Activated naive CD4-positive, alpha-beta T cell treated with Interleukin-2 at 50 U/mL for 16 hours (primary cell): ENCODE measurements at places on chromosomes 3 and 15.

GRCh38 chr15:80697075-80697685 lies 2.1 kb downstream of the ABHD17C start:
- DNase-seq = no peak

DNA sequence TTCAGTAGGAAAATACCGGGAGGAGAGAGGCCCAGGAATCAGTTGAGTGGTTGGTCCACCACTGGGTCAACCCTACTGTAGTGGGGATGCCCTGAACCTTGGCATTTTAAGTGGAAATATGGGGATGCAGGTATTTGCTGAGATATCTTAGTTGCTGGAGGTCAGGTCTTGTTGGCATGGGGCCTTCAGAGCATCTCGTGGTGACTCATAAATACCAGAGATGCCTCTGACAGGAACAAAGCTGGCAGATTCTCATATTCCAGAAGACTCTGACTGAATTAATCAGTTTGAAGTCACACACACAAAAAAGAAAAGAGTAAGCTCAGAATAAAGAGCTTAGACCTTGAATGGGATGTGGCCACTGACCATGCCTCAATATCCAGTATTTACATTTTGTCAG lies 91.6 kb downstream of the CACNA2D3 start:
- DNase-seq = no peak

GRCh38 chr3:42492508-42493080 lies 9.8 kb upstream of the VIPR1 start:
- no peak for DNase-seq

GRCh38 chr3:58202917-58203360 lies 7.8 kb downstream of the DNASE1L3 start:
- no peak for DNase-seq

DNA sequence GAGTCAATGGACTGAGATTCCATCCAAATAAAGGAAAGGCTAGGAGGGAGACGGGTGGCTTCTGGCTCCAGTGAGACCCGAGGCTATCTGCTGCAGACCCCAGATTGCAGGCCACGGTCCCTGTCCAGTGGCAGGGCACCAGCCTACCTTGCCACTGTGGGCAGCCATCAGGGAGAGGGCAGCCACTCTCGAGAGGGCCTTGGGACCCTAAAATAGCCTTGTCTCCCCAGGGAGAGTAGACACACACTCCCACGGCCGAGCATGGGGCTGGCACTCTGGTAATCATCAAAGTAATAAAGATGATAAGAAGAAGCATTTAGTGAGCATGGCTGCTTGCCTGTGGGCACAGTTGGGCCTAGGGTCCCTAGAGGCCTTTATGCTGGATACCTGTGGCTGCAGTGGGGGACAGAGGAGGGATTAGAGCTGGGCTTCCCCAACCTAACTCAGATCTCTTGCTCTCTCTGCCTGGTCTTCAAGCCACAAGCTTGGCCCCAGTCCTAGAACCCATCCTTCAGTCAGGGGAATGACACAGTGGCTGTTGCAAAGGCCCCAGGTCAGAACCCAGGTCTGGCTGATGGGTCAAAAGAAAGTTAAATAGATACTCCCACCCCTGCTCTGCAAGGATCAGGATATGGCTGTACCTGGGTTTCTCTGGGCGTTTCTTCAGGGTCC lies 9.2 kb upstream of the VIPR1 start:
- DNase-seq = no peak

- DNase-seq = no peak
Measured at GRCh38 chr3:48798998-48799397, 48.7 kb downstream of the PRKAR2A start.

DNA sequence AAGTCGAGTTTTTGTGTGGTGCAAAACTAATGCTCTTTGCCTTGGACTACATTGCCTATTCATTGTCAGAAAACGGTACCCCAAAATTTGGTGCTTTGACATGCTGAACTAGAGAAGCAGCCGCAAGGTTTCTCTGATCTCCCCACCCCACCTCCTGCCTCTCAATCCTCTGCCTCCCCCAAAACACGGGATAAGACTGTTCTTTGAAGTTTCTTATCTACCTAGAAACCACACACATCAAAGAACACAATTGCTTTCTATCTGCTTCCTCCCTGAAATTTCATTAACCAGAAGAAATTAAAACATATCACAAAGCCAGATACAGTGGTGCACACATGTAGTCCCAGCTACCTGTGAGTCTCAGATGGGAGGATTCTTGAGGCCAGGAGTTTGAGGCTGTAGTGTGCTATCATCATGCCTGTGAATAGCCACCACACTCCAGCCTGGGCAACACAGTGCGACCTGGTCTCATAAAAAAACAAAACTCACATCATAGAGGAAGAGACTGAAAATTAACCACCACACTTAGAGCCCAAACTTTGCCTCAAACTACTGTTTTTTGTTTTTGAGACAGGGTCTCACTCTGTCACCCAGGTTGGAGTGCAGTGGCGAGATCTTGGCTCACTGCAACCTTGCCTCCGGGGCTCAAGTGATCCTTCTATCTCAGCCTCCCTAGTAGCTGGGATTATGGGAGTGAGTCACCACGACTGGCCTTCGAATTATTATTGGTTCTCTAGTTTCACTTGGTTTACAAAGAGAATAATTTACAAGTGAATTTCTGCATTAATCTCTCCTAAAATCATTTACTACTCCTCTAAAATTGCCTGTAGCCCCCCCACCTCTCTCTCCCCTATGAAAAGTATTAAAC lies 2.7 kb upstream of the PCNP start:
- DNase-seq = no peak

GRCh38 chr15:81792646-81793045 lies 253.2 kb downstream of the MEX3B start:
- no peak for DNase-seq

- no peak for DNase-seq
Measured at GRCh38 chr3:11494131-11494916, 149.4 kb downstream of the VGLL4 start.

DNA sequence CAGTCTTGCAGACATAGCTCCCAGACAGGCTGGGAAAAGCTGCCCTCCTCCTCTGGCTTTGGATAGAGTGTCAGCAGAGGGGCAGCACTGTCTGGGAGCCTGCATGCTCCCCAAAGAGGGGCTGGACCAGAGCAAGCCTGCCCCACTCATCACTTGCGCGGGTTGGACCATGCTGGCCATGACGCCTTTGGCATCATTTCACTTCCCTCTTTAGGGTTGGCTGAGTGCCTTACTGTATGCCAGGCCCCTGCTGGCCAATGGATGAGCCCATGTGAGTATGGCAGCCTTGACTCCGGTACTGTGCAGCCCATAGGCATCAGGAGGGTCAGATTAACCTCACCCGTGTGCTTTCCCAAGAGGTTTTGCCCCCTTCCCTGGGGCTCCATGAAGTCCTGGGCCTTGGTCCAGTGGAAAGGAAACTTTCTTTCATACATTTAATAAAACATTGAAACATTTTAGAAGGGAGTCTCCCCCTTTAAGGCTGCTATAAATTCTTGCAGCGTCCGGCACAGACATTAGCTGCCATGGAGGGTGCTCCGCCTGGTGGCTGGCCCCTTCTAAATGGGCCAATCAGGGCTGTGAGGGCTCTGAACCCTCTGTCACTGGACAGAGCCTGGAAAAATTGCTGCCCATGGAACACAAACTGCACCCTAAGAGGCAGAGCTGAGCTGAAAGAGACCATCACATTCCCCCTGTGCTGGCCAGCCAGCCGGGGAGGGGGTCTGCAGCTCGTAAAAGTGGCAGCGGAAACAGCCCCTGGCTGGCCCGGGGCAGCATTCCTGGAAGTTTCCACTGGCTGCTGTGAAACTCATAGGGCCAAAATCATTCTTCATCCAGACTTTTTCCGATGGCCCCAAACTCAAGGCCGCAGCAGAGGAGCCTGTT lies 20.8 kb upstream of the DUSP7 start:
- DNase-seq = no peak
